ENCODE measurements at places on chromosomes 1 and 21.

DNA sequence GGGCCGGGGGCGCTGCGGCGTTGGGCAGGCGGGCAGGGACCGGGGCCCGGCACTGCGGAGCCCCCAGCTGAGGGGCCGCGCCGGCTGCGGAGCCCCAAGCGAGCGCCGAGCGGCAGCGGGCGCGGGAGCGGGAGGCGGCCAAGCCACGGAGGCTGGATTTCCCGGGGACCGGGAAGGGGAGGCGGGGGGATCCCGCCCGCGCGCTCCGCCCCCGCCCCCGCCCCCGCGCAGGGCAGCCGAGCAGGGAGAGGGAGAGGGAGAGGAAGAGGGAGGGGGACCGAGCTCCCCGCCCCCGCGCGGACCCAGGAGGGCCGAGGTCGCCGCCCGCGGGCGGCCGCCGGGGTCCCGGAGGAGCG is at the start of gene DLGAP3:
Gene DLGAP3, minus strand, starts transcription at position 154 of the 356 bp plus-strand sequence. CDS start 24,267 bp downstream, outside the sequence.
- DNase-seq = peak; percentile 35

DNA sequence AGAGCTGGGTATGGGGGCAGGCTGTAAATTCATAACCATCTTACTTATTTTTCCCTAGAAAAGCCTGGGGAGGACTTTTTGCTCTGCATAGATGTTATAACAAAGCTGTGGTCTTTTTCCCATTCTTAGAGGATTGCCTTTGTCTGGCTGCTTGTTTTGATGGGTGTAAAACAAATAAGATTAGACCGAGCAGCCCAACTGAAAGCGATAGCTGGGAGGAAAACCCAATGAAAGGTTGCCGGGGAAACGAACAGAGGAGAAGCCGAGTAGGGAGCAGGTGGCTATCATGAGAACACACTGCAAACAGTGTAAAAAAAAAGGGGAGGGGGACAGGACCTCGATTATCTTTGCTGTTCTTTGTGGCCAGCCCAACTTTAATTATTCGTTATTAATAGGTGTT is 1.9 kb downstream of the ELAVL4 start:
- DNase-seq = no peak

GRCh38 chr1:43760745-43761317 is 53.5 kb downstream of the ST3GAL3 start:
- DNase-seq = no peak

DNA sequence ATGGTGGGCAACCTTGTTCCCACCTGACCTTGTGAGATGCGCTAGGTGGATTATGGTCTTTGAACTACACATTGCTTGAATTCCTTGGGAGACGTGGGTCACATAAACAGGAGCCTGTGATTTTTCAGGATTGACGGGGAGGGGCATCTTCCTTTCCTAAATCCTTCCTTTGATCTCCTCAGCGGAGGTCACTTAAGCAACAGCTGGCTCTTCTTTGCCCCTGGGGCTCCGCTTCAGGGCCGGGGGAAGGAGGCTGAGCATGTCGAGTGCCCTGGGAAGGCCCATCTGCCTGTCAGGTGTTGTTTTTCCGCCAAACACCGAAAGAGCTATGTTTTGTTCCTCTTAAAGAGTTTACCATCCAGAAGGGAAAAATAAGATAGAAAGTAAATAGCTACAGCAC is 40.6 kb downstream of the KIF26B start:
- DNase-seq = no peak

DNA sequence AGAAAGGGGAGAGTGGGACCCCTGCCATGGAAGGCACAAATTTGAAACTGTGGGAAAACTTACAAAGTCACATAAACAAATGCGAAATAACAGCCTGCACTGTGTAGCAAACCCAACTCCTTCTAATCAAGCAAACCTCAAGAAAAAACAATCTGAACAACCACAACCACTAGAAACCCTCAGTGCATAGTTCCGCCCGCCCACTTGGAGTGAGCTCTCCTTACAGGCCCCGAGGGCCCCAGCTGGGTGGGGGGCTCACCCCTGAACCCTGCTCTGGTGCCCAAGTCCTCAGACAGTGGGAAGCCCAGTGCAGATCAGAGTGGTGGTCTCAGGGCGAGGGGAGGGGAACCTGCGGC is 931 bp upstream of the MXRA8 start:
- no peak for DNase-seq

- no peak for DNase-seq
Observed at GRCh38 chr21:34800797-34801518, 132.2 kb downstream of the CLIC6 start.

- no peak for DNase-seq
Observed at GRCh38 chr1:109183058-109183738, 30.5 kb upstream of the SARS1 start.

- DNase-seq = no peak
Observed at GRCh38 chr1:35223084-35223630, 30.2 kb upstream of the SFPQ start.

DNA sequence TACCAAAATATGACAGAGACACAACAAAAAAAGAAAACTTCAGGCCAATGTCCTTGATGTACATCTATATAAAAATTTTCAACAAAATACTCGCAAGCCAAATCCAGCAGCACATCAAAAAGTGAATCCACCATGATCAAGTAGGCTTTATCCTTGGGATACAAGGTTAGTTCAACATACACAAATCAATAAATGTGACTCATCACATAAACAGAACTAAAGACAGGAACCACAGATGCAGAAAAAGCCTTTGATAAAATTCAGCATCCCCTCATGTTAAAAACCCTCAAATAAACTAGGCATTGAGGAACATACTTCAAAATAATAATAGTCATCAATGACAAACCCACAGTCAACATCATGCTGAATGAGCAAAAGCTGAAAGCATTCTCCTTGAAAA is 101.5 kb downstream of the NME7 start:
- no peak for DNase-seq

- no peak for DNase-seq
Observed at GRCh38 chr1:161511018-161511755, 5.9 kb downstream of the FCGR2A start.

- no peak for DNase-seq
Observed at GRCh38 chr1:18452550-18452949, 28.2 kb upstream of the KLHDC7A start.

DNA sequence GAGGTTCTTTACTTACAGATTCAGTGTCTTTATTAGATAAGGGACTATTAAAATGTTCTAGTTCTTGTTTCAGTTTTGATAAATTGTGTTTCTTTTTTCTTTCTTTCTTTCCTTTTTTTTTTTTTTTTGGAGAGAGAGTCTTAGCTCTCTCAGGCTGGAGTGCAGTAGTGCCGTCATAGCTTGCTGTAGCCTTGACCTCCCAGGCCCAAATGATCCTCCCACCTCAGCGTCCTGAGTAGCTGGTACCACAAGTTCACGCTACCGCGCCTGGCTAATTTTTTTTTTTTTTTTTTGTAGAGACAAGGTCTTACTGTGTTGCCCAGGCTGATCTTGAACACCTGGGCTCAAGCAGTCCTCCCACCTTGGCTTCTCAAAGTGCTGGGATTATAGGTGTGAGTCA is 76.6 kb downstream of the TMEM200B start:
- no peak for DNase-seq

DNA sequence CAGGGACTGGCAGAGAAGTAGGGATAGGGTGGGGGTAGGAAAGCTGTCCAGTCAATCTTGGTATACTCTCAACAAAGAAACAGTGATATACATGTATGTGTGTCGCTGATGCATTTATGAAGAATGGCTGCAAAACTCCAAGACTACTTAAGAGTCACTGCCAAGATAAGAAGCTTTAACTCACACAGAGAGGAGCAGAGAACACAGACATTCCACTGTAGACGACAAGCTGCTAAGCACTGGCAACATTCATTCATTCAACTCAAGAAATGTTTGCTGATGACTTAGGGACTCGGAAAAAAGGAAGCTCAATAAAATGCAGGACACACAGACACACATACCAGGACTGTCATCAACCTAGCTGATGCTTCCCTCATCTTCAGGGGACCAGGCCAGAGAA is 5.5 kb downstream of the CTNNBIP1 start:
- DNase-seq = no peak

DNA sequence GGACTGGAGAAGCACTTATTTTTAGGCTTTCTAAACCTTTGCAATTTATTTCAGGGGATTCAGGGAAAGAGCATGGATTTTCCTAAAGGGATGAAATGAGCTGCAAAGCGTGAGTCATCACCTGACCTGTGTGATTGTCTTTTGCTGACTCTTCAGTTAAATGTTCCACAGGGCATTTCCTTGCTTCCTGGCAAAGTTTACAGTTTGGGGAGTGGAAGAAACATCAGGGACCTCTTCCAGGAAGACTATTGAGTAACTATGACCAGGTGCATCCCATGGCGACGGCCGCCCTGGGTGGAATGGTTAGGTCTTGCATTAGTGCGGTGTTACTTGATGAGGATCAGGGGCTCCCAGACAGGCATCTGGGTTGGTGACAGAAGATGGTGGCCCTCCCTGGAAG is 79.5 kb upstream of the SIPA1L2 start:
- no peak for DNase-seq

DNA sequence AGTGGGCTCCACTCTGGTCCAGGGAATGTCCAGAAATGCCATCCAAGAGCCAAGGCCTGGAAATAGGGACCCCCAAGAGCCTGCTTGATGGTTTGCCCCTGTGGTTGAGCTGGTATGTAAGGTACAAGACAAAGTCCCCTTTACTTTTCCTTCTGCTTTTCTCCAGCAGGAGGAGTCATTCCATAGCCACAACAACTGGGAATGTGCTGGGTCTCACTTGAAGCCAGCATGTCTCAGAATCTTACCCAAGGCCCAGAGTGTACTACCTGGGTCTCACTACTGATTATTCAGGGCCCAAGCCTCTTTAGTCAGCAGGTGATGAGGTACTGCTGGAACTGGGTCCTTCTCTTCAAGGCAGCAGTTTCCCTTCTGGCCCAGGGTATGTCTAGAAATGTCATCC is 62.1 kb upstream of the CD55 start:
- DNase-seq = no peak

DNA sequence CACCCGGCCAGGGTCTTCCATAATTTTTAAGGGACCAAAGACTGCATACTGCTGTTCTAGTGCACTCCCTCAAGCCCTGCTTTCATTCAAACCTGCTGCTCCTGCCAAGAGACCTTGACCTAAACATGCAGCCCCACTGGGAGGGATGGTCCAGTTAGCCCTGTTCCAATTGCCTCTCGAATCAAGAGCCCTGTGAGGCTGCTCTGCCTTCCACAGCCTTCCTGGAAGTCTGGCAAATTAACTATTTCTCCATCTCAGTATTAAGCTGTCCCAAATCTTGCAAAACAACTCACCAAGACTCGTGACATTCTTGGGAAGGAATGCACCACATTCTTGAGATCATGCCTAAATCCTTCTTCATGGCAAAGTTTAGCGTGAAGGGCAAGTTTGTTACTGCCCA is 231.3 kb downstream of the C1orf94 start:
- no peak for DNase-seq

DNA sequence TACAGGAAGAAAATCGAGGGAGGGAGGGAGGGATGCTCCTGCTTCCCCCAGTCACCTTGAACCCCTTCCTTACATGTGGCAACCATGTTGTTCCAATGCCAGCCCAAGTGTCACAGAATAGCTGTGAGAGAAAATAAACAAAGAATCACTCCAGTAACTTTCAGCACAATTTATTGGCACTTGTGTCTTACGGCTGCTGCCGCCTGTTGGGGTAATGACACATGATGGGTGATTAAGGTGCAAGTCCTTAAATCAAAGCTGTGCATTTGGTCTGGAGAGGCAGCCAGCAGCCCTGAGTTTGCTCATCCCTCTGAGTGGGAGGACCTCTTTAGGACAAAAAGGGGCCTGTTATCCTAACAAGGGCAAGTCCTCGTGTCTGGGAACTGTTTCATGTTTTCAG is 377.7 kb downstream of the PCP4 start:
- no peak for DNase-seq
